Muscle of leg (tissue), 16 donors: ENCODE measurements at places on chromosomes 2 and 18.

- peak; percentile 22 for DNase-seq
Measured at GRCh38 chr2:239157771-239158170, 243.0 kb downstream of the HDAC4 start.

DNA sequence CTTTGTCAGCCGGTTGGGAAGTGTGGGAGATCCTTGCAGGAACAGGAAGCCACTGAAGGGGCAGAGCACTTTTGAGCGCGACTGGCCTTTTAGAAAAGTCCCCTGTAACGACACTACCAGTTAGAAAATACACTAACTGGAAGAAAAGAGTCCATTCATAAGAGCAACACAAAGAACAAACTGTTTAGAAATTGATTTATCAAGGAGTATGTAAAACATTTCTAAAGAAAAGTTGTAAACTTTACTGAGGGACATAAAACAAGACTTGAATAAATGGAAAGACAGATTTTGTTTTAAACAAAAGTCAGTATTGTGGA lies 29.8 kb upstream of the POMC start:
- no peak for DNase-seq

DNA sequence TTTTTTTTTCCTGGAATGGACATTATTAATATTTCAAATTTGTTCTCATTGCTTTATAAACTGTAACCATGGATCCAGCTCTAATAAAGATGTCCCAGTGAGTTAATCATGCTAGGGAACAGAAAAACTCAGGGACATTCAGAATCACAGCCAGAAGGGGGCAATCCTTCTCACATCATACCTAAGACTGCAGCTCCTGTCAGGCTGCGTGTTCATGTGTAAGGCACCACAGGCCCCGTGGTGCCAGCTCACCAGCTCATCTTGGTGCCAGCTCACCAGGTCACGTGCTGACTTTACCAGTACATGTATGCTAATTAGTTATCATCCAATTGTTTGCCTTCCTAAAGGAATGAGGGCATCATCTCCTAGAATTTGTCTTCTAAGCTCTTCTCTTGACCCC lies 84.7 kb upstream of the NEDD4L start:
- DNase-seq = peak; percentile 14

DNA sequence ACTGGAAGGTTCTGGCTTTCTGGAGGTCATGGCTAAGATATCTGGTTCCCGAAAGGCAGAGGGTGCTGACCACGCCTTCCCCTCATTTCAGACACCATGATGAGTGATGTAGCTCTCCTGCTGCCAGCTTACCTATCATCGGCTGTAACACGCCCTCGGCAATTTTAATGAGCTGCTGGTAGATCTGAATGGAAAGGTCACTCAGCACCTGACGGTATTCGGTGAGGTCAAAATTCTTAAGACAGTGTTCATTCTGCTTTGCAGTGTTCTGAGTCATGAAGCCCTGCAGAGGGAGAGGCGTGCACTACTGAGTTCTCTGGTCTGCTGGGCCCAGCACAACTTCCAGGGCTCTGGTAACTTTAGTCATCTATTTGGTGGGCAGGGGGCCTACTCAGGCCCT lies 25.7 kb upstream of the ACAA2 start:
- no peak for DNase-seq

DNA sequence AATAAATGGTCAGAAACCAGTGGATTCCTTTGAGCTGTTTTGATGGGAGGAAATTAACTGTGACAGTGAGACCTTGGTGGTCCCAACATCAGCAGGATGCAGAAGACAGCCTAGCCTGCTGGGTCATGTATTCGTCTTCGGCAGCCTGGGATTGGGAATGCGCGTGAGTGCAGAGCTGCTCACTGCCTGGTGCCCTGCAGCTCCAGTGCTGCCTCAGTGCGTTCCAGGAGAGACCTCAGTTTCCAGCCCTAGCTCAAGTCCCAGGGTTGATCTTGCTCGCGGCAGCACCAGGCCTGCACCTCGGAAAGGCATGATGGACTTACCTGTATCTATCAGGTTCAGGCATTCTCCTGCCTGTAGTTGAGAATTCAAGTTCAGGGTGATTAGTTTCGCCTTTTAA lies 203.9 kb downstream of the SH3RF3 start:
- DNase-seq = no peak

DNA sequence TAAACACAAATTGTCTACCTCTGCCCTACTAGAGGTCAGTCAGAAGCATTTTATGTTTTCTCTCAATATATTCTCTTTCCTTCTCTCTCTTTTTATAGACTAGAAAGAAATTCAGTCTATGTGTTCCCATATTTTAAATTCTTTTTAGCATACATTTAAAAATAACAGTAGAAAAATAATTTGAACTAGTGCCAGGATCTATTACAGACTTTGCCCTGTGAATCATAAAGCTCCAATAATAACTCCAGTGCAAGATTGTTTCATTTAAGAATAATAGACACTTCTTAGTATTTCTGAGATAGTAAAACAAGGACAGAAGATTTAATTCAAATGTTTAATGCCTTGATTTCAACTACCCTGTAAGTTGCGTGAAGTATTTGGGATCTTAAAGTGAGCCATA lies 60.1 kb downstream of the ITGB6 start:
- no peak for DNase-seq

DNA sequence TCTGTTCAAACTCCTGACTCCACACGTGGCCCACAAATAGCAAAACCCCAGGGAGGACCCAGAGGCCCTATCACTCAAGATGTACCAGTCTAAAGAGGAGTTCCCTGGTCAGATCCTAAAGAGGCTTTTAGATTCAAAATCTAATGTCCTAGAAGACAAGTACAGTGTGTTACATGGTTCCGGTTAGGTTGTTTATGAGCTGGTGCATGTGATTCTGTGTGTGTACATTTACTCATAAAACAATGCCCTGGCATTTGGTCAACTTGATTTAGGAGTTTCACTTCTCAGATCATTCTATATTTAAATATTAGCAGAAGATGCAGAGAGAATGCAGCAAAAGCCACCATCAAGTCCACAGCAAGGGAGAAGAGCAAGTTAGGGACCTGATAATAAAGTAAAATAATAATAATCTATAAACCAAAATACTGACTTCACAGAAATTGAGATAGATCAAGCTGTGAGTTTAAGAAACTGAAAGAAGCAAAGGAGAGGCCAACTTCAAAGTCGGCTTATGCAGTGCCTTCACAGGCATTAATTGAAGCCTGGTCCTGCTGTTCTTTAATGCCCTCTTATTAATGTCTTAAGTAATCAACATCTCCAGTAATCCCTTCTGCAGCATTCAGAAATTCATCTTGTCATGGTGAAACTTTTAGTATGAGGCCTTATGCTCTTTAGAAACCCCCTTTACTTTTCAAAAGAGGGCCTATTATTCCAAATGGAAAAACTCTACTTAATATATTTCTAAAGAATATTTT lies 4.2 kb upstream of the AP1S3 start:
- DNase-seq = no peak

DNA sequence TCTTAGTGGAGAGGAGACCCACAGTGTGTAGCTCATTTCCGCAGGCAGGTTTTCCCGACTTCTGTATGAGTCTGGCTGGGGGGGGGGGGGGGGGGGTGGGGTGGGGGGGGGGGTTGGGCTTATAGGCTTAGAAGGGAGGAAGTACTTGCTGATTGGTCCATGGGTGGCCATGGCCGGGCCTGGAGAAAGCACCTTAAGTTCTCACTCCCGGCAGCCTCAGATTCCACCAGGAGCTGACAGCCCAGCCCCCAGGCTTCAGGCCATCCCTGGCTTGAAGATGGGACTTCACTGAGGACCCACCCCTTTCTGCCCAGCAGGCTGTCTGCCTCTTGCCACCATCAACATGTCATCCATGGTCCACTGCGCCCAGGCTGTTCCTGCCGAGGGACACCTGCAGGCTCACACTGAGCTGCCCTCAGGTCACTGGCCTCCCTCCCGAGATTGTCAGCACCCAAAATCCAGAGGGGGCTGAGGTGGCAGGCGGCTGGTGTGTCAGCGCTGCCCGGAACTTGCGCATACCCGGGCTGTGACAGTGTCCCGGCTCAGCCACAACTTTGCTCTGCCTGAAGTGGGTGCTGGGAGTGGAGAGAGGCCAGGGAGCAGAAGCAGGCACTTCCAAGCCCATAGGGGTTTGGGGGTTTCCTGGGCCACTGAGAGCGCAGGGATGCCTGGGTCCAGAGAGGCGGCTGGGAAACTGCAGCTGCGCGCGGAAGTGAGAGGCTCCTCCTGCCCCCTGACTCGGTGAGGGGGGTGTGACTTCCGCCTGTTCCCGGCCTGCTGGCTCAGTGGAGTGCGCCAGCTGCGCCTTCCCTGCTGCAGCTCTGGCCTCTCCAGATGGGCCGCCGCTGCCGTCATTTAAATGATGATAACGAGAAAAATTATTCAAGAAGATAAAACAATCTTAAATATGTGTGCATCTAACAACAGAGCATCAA lies 256.1 kb downstream of the RPRM start:
- no peak for DNase-seq

GRCh38 chr18:57833441-57834101 lies 30.5 kb upstream of the ATP8B1 start:
- no peak for DNase-seq

DNA sequence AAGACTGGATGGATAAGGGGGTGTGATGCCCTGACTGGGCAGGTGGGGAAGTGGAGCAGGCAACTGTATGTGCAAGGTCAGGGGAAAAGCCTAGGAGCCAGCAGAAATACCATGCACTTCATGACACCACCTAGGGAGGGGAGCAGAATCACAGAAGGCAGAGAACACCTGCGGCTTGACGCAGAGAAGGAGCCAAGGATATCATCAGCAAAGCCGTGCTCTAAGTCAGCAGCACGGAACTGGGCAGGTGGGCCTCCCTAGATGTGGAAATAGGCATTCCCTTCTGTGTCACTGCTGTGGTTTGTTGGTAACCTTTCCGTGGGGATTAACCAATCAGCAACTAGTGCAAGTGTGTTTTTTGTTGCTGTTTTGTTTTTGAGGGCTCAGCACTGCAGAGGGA lies 41.3 kb downstream of the HDLBP start:
- DNase-seq = no peak

GRCh38 chr2:239753401-239753837 lies 271.7 kb downstream of the NDUFA10 start:
- DNase-seq = no peak

DNA sequence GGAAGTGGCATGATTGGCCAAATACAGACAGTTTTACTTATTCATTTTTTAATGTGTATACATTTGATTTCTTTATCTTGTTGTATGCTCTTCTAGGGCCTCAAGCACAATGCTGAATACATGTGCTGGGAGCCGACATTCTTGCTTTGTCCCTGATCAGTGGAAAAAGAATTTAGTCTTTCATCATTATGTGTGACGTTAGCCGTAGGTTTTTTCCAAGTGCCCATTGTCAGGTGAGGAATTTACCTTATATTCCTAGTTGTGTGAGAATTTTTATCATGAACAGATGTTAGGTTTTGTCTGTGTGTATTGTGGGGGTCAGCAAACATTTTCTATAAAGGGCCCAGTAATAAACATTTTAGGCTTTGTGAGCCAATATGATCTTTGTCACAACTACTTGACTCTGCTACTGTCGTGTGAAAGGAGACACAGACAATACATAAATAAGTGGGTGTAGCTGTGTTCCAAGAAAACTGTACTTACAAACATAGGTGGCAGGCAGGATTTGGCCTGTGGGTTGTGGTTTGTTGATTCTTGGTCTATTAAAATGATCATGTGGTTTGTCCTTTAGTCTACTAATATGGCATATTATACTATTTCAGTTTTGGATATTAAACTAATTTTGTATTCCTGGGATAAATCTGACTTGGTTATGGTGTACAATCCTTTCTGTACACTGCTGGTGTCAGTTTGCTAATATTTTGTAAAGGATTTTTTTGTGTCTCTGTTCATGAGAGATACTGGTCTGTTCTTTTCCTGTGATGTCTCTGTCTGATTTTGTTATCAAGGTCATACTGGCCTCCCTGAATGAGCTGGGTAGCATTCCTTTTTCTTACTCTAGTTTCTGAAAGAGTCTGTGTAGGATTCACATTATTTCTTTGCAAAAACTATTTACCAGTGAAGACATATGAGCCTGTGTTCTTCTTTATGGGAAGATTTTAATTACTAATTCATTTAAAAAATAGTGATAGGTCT lies 132.2 kb upstream of the SMAD7 start:
- no peak for DNase-seq

DNA sequence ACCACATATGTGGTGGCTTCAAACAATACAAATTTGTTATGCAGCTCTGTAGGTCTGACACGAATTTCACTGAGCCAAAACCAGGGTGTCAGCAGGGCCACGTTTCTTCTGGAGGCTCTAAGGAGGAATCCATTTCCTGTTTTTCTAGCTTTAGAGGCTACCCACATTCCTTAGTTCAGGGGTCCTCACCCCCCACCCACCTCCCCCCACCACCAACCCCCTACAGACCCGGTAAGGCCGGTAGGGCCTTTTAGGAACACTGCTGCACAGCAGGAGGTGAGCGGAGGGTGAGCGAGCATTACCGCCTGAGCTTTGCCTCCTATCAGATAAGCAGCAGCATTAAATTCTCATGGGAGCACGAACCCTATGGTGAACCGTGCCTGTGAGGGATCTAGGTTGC lies 10.6 kb upstream of the SLC39A10 start:
- no peak for DNase-seq

- DNase-seq = peak; percentile 92
Measured at GRCh38 chr2:109005686-109006204, 16.7 kb upstream of the EDAR start.

DNA sequence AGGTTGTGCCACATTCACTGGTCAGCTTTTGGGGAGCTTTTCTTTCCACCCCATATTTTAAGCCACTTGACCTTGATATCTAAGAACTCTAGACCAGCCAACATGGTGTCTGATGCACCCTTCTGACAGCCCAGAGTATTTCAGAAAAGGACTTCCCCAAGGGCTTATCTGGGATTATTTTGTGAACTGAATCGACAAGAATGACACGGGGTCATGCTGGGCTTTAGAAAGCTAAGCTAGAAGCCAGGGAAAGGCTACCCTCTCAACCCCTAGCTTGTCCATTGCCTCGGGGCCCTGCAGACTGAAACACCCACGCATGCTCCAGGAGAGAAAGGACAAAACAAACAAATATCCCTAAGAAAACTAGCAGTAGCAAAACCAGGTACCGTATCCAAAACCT lies 16.0 kb downstream of the SLC4A5 start:
- no peak for DNase-seq

DNA sequence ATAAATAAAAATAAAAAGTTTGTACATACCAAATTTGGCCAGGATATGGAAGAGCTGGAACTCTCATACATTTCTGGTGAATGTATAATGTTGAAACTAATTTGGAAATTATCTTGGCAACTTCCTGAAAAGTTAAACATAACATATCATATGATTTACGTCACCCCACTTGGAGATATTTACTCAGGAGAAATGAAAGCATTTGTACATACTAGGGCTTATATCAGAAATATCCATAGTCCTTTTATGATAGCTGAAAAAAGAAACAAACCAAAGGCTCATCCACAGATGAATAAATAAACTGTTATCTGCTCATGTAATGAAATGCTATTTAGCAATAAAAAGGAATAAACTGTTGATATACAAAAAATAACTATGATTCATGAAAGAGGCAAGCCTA lies 318.2 kb upstream of the NRXN1 start:
- DNase-seq = peak; percentile 14

DNA sequence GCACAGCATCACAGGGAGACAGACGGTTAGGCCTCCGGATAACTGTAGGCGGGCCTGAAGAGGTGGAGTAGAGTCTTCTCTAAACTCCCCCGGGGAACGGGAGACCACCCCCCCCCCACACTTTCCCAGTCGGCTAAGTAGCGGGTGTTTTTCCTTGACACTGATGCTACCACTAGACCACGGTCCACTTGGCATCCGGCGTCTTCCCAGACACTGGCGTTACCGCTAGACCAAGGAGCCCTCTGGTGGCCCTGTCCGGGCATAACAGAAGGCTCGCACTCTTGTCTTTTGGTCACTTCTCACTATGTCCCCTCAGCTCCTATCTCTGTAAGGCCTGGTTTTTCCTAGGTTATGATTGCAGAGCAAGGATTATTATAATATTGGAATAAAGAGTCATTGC lies 25.7 kb upstream of the NCL start:
- no peak for DNase-seq

- no peak for DNase-seq
Measured at GRCh38 chr2:173216051-173216450, 138.6 kb upstream of the CDCA7 start.
